ENCODE measurements at places on chromosomes 3 and 15.
A peak's percentile ranks its signal among the peaks of the same experiment; 100 is the strongest.

DNA sequence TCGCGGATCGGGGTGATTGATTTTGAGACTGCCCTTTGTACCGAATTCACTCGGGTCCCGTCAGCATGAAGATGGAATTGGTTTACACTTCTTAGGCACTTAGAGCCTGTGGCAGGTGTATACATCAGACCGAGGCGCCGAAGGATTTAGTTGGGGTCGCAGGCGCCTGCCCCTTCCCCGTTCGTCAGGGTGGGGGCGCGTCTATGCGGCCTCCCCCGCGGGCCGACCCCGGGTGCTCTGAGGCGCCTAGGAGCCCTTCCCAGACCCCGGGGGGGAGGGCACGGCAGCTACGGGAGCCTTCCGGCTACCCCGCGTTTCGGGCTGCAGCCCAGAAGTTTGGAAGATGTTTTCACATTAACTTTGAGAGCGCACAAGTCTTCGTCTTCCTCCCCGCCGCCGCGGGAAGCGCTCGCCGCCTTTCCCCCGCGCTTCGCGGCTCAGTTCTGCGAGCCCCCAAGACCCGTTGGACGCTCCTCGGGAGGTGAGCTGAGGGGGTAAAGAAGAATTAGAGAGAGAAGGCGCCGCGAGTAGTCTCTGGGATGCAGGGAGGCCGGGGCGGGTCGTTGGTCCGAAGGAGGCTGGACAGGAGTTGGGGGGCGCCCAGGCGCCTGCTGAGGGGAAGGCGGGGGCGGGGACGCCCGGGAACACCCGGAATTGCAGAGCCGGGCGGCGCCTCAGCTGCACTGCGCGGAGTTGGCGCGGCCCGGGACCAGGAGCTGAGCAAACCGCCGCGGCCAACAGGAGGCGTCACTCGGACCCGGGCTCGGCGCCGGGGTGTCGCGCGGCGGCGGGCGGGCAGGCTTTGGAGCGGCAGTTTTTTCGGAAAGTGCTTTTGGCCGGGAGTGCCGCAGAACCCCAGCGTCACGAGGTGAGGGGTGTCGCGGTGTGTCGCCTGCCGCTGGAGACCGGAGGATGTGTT lies 780 bp downstream of the TIPARP start:
- peak; percentile 63 for DNase-seq

DNA sequence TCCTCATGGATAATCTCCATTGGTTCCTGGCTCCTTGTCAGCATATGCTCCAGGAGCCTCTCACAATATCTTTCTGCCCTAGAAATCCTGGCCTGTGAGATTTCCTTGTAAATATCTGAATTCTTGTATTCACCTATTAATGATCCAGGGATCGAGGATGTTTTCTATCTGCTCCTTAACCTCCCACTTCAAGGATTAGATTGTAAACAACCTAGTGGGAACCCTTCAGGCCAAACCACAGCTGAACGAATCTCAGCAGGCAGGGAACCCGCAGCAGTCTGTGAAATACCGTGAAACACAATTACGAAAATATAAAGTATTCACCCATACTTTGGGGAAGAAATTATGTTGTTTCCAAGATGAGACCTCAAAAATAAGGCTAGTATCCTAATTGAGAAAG lies 215.9 kb downstream of the TIGIT start:
- DNase-seq = no peak

DNA sequence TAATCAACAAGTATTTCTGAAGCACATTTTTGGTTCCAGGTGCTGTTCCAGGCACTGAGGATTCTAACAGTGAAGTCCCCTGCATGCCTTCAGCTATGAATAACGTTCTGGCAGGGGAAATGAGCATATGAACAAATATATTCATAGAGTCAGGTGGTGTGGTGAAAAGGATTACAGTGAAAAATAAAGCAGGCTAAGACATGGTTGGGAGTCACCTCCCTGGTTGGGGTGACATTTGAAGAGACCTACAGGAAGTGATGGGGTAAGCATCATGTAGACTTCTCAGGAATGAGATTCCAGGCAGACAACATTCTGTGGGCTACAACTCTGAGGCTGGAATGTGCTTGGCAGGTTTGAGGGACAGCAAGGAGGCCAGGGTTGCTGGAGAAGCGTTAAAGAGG lies 15.0 kb downstream of the FRMD4B start:
- DNase-seq = no peak

GRCh38 chr3:149634573-149634972 lies 23.3 kb downstream of the WWTR1 start:
- no peak for DNase-seq

GRCh38 chr15:70095408-70096214 lies 2.1 kb downstream of the TLE3 start:
- DNase-seq = peak; percentile 66

DNA sequence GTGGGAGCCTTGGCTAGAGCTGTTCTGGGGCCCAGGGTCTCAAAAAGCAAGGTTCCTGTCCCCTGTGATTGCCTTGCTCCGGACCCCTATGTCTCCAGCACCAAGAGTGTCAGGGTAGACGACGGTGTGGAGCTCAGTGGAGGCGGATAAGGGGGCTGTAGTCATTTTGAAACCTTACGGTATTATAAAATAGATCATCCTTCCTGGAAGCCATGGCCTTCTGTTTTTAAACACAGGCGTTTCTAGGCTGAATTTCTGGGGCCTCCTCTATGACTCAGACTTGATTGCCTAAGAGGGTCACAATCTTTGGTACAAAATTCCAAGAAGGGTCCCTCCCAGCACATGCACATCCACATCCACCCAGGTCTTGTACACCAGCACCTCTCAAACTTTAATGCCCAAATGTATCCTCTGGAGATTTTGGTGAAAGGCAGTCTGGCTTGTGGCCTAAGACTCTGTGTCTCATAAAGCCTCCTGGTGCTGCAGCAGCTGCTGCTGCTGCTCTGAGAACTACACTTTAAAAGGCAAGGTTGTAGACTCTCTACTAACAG lies 70.5 kb upstream of the XCR1 start:
- DNase-seq = peak; percentile 84

- no peak for DNase-seq
These were observed 11.4 kb downstream of the XPC start for GRCh38 chr3:14166877-14167603.

- no peak for DNase-seq
These were observed 42.3 kb upstream of the ROBO1 start for GRCh38 chr3:79810092-79810491.

DNA sequence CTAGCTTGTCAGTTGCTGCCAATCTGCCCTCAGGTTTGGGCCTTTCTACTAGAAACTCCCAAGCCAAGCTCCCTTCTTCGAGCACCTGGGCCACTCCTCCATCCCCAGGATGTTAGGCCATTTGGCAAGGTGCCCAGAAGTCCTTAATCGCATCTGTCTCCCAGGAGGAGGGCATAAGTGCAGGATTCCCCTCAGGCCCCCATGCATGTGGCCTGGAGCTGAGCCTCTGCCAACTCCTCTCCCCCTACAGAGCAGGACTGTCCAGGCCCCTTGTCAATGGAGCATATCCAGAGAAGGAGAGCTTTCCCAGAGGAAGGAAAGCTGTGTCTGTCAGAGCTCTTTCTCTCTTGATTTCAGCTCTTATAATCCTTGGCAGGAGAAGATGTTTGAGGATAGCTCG lies 182.6 kb upstream of the ROPN1 start:
- DNase-seq = no peak

DNA sequence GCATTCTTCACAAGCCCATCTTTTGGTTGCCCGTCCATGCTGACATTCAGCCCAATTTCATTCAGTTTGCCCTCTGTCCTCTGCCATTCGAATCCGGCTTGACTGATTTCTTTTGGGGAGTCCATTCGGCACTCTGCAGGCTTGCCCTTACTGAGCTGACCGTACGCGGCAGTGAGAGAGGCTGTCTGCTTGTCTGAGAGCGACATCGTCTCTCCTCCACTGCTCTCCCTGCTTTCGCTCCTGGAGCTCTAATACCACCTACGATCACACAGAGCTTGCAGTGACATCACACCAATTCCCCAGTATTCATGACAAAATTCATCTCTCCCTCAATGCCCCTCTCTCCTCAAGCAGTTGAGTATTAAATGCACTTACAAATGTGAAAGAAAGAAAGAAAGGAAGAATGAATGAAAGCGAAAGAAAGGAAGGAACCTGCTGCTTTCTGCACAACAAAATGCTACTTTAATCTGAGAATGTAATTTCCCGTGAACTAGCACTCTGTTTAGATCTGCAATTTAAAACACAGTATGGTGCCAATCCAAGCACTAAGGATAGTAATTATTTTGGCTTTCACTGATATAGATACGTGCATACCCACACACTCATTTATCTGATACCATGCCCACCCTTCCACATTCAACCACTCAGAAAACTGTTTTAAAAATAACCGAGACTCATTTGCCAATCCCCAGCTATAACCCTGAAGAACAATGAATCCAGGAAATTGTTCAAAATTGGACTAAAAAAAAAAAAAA lies 89.5 kb downstream of the DHX30 start:
- DNase-seq = no peak

- no peak for DNase-seq
These were observed 45.8 kb downstream of the ALDH1A2 start for GRCh38 chr15:58019503-58020376.

- DNase-seq = no peak
These were observed 153.0 kb downstream of the SMAD6 start for GRCh38 chr15:66855041-66855440.

DNA sequence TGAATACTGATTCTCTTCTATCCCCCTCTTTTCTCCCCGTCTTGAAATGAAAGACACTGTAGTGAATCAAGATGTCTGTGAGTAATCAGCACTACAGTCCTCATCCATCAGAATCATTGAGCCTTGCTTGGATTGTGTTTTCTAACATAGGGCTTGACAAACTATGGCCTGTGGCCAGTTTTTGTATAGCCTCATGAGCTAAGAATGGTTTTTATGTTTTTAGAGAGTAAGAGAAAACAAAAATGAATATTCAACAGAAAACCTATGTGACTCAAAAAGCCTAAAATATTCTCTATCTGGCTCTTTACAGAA lies 55.2 kb downstream of the PPM1L start:
- DNase-seq = no peak

- DNase-seq = peak; percentile 22
These were observed 24.7 kb downstream of the XPC start for GRCh38 chr3:14153663-14154062.

DNA sequence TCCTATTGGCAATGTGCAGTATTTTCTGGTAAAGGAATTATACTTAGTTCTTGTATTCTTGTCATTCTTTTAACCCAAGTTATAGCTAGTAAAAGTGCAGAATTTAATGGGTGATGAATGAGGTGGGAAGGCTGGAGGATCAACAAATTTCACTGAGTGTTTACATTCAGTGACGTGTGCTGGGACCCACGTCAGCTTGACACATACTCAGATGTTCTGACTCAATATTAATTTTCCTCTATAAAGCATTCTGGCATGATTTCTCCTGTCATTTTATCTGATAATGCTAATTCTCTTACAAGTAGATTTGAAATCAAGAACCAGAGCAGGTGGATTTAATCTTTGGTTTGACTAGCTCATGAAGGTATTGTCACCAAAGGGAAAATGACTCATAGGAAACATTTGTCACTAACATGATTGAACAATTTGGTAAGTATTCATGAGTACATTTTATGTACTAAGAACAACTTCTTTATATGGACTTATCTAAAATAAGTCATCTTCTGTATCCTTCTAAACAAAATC lies 71.0 kb upstream of the SYNPR start:
- no peak for DNase-seq

- DNase-seq = no peak
These were observed 114.5 kb upstream of the TNIK start for GRCh38 chr3:171574556-171575240.

DNA sequence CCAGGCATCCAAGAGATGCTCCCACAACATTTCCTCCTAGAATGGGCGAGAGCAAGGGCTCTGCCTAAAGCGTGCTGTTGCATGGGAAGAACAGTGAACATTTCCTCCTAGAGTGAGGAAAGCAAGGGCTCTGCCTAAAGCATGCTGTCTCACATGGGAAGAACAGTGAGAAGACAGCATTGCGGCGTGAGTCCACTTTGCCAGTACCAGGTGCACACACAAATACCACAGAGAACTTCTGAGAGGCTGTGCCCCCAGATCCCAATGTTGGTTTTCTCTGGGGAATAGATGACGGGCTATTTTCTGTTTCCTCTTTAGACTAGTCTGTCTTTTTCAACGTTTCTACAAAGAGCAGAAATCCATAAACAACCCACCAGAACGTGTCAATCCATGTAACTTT lies 142.9 kb downstream of the LRRK1 start:
- DNase-seq = peak; percentile 36

DNA sequence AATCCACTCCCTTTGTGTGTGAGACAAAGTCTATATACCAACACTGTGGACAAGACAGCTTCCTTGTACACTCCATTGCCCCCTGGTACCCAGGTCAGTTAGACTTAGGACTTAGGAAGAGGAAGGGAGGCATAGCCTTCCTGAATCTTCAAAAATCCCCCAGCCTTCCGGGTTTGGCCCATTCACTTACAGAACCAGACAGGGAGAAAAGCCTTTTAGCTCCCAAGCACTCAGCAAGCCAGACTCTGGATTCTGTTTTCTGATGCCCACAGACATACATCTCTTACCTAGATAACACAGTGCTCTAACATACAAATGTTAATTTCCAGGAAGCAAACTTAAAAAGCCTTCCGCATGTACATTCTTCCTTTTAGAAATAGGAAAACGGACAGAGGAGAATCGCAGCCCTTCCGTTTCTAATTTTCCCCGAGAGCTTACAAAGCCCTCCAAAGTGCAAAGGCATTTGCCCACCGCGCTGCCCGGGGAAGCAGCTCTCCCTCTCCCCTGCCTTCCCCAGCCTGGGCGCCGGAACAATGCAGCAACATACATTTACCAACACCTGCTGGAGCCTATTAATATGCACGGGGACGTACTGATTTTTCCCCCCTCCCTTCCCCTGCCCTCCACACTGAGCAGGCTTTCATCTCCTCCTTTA lies 442.0 kb downstream of the MAGI1 start:
- DNase-seq = no peak

- DNase-seq = no peak
These were observed 29.3 kb downstream of the KNL1 start for GRCh38 chr15:40623361-40623760.

DNA sequence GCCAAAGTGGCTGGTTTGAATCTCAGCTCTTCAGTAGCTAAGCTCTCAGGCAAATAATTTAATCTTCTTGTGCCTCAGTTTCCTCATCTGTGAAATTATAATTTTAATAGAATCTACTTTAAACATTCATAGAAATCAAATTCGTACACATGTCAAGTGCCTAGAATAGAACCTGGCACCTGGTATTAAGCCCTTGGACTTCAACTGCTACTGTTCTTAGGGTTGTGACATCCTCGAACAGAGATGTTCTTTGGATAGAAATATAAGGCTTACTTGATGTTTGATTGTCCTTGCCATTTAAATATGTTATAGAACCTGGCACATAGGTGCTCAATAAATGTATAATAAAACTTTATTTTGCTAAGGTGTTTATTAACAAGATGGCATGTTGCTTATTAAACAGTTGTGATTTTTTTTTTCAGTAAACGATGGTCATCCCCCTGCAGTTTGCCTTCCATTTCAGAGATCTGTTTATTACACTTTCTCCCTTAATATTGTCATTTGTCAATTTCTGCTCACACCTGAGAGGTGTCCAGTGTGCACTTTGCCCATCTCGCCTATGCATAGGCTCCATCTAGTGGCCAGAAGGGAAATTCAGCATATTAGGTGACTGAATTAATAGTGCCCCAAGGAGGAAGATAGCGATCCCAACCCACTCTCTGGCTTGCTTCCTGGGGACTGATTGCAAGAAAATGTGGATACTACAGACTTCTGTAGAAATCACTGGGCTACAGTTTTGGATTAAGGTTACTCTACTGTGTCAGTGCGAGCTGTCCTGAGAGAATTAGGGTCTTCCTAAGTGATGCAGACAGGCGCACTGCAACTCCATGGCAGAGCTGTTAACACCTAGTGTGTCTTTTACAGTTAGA lies 10.7 kb downstream of the IGF1R start:
- DNase-seq = no peak

GRCh38 chr3:152508705-152509104 lies 240.0 kb downstream of the MBNL1 start:
- no peak for DNase-seq

Data from activated CD8-positive, alpha-beta memory T cell treated with anti-CD3 and anti-CD28 coated beads, Interleukin-2, amount 10 ng/mL, durations not matched to agents 7 days and 5 days (primary cell).